Hepatocyte (in vitro differentiated cells): ENCODE measurements at places on chromosomes 16 and 17. TPM values are rescaled to one million over a fixed set of nuclear protein-coding genes. Genes with fewer than 3 reads are reported as not detected.

Gene CPNE7
- 24.8 and 32.2 TPM in 2 replicates for polyA plus RNA-seq

Gene DNASE1L2
- 0.27 and 0.80 TPM in 2 replicates for polyA plus RNA-seq

Gene CDH11
- polyA plus RNA-seq: 126 and 148 TPM in 2 replicates

Gene USP36
- polyA plus RNA-seq: 26.2 and 31.6 TPM in 2 replicates

Gene THAP11
- 36.7 and 36.9 TPM in 2 replicates for polyA plus RNA-seq

Gene USP10
- 54.8 and 62.4 TPM in 2 replicates for polyA plus RNA-seq

Gene LRRC37A
- 1.2 and 1.3 TPM in 2 replicates for polyA plus RNA-seq

Gene KRTAP1-1
- polyA plus RNA-seq: not detected in 2 replicates

Gene TAF15
- 14.8 and 15.7 TPM in 2 replicates for polyA plus RNA-seq

Gene SMIM22
- 12.3 and 15.1 TPM in 2 replicates for polyA plus RNA-seq

Gene SLC9A5
- polyA plus RNA-seq: 1.5 and 2.7 TPM in 2 replicates

Gene BIRC5
- polyA plus RNA-seq: 12.4 and 18.0 TPM in 2 replicates

Gene FBXL16
- polyA plus RNA-seq: 0.28 and 0.38 TPM in 2 replicates

Gene KRTAP2-2
- not detected in 2 replicates for polyA plus RNA-seq
